ENCODE measurements at places on chromosomes 5 and 9.

- DNase-seq, result no peak
Measured at GRCh38 chr9:93996367-93996766, 41.2 kb upstream of the BARX1 start.

GRCh38 chr9:136723989-136724388 lies 11.6 kb downstream of the DIPK1B start:
- DNase-seq, result no peak

GRCh38 chr5:5810461-5810860 lies 388.0 kb downstream of the ICE1 start:
- DNase-seq, result no peak

DNA sequence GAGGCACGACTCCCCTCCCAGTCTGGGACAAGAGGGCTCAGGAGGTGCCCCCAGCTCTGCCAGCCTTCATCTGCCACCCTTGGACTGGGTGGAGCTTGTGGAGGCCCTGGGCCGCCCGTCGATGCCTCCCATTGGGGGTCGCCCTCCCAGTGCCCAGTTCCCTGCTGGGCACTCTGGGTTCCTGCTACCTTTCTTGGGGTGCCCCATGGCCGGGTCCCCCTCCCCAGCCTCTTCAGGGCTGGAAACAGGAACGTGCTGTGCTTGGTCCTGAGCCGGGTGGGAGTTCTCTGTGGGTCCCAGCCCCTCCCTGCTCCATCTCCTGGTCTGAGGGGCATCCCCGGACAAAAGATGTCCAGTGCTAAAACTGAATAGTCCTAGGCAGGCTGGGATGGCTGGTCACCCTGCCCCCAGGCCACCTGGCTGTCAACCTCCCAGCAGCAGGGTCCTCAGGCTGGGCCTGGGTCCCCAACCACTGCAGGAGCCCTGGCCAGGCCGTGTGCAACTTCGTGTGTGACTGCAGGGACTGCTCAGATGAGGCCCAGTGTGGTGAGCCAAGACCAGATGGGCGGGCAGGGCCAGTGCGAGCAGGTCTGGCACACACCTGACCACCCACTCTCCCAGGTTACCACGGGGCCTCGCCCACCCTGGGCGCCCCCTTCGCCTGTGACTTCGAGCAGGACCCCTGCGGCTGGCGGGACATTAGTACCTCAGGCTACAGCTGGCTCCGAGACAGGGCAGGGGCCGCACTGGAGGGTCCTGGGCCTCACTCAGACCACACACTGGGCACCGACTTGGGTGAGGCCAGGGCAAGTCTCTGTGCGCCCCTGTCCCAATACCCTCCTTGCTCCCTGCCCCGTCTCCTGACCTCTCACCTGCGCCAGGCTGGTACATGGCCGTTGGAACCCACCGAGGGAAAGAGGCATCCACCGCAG lies 784 bp downstream of the MAMDC4 start:
- DNase-seq, result no peak

DNA sequence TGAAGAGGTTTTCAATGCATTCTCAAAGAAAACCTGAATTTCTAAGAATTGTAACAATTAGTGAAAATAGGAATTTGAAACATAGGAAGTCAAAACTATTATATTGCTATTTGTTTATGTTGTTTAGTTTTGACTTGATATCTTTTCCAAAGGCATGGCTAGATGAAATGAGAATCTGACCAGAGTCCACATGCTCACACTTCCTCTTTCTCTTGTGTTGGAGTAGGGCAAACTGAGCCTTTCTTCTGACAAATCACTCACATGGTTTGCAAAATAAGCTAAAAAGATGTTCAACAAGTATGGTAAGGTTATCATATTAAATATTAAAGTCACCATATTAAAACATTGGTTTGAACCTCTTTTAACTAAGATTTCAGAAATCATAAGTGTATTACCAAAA lies 512.6 kb downstream of the ISL1 start:
- no peak for DNase-seq

- DNase-seq, result no peak
Measured at GRCh38 chr5:43432486-43433375, 20.5 kb upstream of the CCL28 start.

GRCh38 chr9:120542701-120543490 lies 37.1 kb downstream of the CDK5RAP2 start:
- no peak for DNase-seq

- peak; percentile 46 for DNase-seq
Measured at GRCh38 chr5:42756606-42757601, at the start of gene CCDC152. TSS of gene CCDC152 (plus strand) at chr5:42756818. CDS start at chr5:42759122, 2,304 bp downstream.

DNA sequence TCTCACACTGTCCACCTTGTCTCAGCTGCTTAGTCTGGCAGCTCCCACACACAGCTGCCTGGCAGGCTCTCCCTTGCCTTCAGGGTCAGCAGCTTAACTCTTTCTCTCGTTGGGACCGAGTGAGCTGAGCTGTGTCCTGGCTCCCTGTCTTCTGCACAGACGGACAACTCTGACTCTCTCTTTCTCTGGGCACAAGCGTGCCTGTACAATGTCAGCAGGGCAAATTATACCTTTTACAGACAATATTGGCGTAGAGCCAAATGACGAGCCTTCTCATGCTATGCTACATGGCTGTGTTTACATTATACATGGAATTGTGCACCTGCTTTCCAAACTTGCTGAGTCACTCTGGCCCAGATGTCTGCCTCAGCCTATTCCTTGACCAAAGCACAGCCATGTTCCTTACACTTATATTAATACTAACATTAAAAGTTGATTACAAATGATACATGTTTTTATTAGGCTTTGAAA lies 188.6 kb downstream of the CYLC2 start:
- DNase-seq, result no peak

- DNase-seq, result no peak
Measured at GRCh38 chr5:67000794-67001475, 195.7 kb downstream of the CD180 start.

GRCh38 chr5:169789417-169789940 lies 152.4 kb downstream of the DOCK2 start:
- DNase-seq, result no peak

- no peak for DNase-seq
Measured at GRCh38 chr5:102411-103043, 10.6 kb downstream of the PLEKHG4B start.

DNA sequence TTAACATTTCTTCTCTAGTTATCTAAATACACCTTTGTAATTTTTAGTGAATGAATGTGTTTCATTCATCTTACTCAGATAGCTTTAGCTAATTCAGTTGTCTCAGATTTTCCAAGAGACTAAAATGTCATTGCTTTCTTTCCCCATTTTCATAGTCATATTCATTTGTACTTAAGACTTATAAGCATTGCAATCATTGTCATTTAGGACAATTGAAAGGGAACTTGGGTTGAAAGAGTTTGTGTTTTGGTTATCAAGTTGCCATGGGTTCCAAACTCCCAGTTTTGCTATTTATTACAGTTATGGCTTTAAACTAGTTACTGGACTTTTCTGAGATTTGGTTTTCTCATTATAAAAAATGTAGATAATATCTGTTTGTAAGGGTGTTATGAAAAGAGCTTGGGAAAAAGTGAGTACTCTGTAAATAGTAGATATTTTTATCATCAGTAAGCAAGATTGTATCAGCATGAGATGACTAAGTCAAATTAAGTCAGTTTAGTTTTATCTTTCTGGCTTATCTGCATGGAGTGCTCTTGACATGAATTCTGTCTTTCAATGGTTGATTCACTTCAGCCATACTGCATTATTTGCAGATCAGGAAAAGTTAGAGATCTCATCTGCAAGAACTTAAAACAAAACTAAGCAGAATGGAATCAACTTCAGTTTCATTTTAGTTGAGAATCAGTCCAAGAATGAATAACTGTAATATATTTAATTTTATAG lies 107.5 kb downstream of the PBX3 start:
- no peak for DNase-seq

DNA sequence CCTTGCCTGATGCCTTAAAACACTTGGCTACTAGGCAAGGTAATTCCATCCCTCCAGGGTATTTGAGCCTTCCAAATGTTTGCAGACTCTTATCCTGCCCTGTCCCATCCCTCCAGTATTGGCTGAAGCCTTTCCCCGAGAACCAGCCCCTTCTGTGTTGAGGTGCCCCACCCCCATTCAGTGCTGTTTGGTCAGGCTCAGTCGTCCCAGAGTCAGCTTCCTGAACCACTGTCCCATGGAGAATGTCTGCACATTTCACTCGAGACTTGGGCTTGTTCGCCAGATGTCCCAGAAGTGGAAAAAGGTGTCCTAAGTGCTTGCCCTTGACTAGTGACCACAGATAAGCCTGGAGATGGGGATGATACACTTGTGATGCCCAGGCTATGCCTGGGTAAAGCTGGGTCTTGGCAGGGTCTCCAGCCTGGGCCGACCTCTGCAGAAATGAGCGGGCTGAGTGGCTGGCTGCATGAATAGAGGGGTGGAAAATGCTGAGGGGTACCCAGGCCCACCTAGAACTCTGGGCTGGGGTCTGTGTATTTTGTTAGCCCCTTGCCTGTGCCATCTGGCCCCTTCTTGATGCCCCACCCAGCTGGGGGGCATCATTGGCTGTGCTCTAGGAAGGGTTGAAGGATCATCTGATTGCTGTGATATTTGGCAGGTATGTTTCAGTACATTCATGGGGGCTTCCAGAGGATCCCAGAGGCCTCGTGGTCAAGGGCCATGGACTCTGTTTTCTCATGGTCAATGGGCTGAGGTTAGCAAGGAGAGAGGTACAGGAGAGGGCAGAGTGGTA lies 178.4 kb downstream of the MACROH2A1 start:
- no peak for DNase-seq

GRCh38 chr5:32298059-32298415 lies 14.7 kb downstream of the MTMR12 start:
- DNase-seq, result peak; percentile 5

GRCh38 chr5:16754086-16754485 lies 137.3 kb upstream of the RETREG1 start:
- no peak for DNase-seq

Data from stimulated activated CD8-positive, alpha-beta memory T cell treated with anti-CD3 and anti-CD28 coated beads, Interleukin-2, amount 100 ng/mL, for 48 hours (primary cell).